ENCODE measurements at places on chromosomes 1 and 21. TPM values are rescaled to one million over a fixed set of nuclear protein-coding genes. Genes with fewer than 3 reads are reported as not detected.
A peak's percentile ranks its signal among the peaks of the same experiment; 100 is the strongest.

DNA sequence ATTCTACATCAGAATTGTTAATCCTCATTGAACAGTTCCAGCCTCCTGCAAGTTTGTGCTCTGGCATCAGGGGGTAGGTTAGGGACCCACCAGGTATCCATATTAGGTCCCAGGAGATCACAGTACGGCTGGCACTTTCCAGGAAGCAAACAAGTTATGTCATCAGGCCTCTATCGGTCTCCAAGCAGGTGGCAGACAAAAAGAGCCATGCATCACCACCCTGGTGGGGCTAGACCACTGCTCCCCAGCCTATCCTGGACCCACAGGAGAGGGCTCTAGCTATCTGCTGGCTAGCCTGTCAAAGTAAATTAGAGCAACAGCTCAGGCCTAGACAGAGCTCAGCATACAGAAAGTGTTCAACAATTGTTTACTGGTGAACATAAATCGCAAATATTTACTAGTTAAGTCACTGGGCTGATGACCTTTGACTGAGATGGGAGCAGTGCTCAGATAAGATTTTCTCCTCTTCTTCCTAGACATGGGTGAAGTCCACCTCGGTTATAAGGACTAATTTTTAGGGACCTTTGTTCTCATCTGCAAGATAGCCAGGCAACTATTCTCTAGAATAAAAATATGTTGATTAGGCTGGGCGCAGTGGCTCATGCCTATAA is 6.4 kb downstream of the NUAK2 start:
- DNase-seq: no peak

DNA sequence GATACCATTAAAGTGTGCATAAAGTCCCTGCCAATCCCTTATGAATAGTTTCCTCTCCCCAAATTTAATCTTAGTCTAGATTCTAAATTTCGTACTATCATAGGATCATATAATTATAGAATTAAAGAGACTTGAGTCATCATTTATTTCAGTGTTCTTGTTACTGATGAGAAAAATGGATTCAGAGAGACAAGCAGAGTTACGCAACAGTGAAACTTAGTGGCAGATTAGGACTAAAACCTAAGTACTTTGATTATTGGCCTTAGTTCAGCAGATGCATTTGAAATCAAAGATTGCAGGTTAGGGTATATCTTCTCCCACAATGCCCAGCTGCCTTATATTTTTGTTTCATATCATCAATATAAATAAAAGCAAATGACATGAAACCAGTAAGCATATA is 843 bp upstream of the KRTAP19-7 start:
- no peak for DNase-seq

- no peak for DNase-seq
Observed at GRCh38 chr1:210662291-210663050, 333.8 kb downstream of the HHAT start.

- no peak for DNase-seq
Observed at GRCh38 chr1:184625271-184625670, 129.4 kb downstream of the EDEM3 start.

DNA sequence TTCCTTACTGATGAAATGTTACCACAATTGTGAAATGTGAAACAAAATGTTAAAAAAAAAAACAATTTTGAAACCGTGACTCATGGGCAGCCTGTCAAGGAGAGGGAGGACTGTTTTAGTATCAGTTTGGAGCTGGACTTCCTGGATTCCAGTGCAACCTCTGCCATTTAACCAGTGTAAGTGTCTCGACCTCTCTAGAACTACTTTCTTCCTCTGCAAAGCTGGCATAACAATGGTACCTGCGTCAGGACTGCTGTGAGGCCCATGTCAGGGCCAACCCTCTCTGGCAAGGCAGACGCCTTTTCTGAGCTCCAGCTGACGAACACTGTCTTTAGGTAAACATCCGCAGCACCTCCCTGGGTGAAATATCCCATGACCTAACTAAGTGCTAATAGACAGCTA is 20.9 kb downstream of the URB1 start:
- DNase-seq: no peak

DNA sequence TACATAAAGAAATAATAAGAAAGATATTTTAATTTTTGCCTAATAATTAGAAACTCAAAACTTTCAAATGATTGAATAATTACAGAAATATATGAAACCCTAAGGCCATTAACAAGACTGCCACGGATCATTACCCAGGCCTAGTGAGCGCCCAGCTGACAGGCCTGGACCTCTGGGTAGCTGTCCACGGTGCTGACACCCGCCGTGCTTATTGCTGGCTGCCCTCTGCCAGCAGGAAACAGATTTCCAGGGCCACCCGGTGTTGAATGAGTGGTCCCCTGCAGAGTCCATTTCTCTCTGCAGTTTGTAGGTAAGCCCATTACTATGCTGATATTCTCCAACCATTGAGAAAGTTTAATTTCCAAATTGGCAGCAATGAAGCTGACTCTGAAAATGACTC is 254.4 kb upstream of the GJB5 start:
- no peak for DNase-seq

- DNase-seq: no peak
Observed at GRCh38 chr21:35298757-35299156, 249.7 kb upstream of the RUNX1 start.

GRCh38 chr1:241598249-241598648 is 41.9 kb downstream of the CHML start:
- no peak for DNase-seq

- no peak for DNase-seq
Observed at GRCh38 chr21:46555678-46556077, 49.2 kb downstream of the S100B start.

DNA sequence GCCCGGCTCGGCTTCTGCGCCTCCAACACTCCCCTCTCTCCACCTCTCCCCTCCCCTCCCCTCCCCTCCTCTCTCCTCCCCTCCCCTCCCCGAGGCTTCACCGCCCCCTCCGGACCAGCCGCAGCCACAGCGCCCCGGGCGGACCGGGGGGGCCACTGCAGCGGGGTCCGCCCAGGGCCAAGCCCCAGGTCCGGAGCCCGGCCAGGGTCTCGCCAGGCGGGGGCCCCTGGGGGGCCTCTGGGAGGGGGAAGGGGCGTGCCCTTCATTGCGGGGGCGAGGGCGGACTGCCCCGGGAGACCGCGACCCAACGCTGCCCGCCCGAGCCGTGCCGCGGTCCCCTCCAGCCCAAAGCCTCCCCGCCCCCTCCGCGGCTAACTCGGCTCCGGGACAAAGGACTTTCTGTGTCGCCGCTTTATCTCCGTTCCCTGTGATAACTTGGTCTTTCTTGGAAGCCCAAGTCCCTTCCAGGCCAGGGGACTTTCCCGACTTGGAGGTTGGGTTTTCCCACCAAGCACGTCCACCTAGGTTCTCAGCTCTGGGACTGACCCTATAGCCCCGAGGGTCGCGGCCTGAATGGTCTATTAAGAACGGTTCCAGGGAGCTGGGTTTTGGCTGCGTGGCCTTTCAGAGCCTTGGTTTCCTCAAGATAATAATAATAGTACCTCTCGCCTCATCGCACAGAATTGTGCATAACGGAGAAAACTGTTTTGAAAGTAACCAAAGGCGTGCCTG is at the start of gene UBQLN4:
TSS of gene UBQLN4 (minus strand) at position 31 of the 732 bp plus-strand sequence. CDS start 97 bp downstream, outside the sequence.
- DNase-seq: peak; percentile 70

- DNase-seq: no peak
Observed at GRCh38 chr1:146013559-146013922, 8.0 kb downstream of the HJV start.

- no peak for DNase-seq
Observed at GRCh38 chr1:237507005-237507404, 383.7 kb downstream of the ZP4 start.

- no peak for DNase-seq
Observed at GRCh38 chr1:86914601-86914997, at the start of gene HS2ST1. Gene HS2ST1, plus strand, starts transcription at chr1:86914635.

DNA sequence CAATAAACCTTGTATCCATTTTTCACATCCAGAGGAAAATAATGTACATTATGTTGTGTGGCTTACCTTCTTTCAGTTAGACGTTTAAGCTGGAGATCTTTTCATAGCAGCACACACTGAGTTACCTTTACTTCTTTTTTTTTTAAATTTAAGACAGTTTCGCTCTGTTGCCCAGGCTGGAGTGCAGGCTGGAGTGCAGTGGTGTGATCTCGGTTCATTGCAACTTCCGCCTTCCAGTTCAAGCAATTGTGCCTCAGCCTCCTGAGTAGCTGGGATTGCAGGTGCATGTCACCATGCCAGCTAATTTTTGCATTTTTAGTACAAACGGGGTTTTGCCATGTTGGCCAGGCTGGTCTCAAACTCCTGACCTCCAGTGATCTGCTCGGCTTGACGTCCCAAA is 7.4 kb upstream of the CAMTA1 start:
- DNase-seq: no peak

DNA sequence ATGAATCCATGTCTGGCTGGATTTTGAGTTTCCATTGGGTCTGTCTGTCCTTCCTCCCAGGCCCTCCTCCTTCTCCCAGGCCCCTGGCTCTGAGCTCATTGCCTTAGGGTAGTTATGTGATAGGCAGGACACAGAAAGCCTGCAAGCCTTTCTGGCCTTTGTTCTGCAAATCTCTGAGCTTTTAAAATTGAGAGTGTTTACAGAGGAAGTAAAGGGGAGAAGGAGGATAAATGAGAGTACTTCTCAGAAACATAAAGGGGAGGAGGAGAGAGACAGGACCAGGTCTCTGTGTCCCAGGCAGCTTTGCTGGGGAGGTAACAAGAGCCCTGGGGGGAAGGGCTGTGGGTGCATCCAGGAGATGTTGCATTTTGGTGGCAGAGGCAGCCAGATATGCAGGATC is 126.7 kb downstream of the FOXD2 start:
- DNase-seq: no peak

- peak; percentile 80 for DNase-seq
Observed at GRCh38 chr1:184025242-184025675, 12.3 kb downstream of the COLGALT2 start.

The PRR9 gene
- not detected for polyA plus RNA-seq

The SIPA1L2 gene
- 0.03 TPM for polyA plus RNA-seq

The ACKR1 gene
- polyA plus RNA-seq: not detected

The GBP6 gene
- polyA plus RNA-seq: not detected

Data from HepG2 (cell line).